ENCODE measurements at places on chromosomes 2 and 18.

- H3K27me3 ChIP-seq = peaks cover 2% of the 10 kb centered on the region
- H3K4me1 ChIP-seq = no peaks in the 10 kb centered on the region
- no peak overlapping the region for H3K27ac ChIP-seq
- H3K36me3 ChIP-seq = no peaks in the 10 kb centered on the region
Measured at GRCh38 chr2:177832611-177833433, 239.8 kb downstream of the PDE11A start.

- H3K4me1 ChIP-seq = no peaks in the 10 kb centered on the region
- no peak overlapping the region for H3K4me3 ChIP-seq
- no peak overlapping the region for H3K27ac ChIP-seq
- no peaks in the 10 kb centered on the region for H3K27me3 ChIP-seq
Measured at GRCh38 chr2:149743842-149744448, 156.4 kb upstream of the MMADHC start.

GRCh38 chr2:133213651-133214050 lies 354.6 kb downstream of the NCKAP5 start:
- no peak overlapping the region for H3K4me3 ChIP-seq
- no peak for DNase-seq
- H3K36me3 ChIP-seq = no peaks in the 10 kb centered on the region
- no peak overlapping the region for H3K27ac ChIP-seq

GRCh38 chr18:58051765-58052460 lies 7.9 kb downstream of the NEDD4L start:
- no peak overlapping the region for H3K27ac ChIP-seq
- H3K4me3 ChIP-seq = no peak overlapping the region
- no peak for DNase-seq
